Adipocyte (in vitro differentiated cells): ENCODE measurements at places on chromosomes 11 and 22.

DNA sequence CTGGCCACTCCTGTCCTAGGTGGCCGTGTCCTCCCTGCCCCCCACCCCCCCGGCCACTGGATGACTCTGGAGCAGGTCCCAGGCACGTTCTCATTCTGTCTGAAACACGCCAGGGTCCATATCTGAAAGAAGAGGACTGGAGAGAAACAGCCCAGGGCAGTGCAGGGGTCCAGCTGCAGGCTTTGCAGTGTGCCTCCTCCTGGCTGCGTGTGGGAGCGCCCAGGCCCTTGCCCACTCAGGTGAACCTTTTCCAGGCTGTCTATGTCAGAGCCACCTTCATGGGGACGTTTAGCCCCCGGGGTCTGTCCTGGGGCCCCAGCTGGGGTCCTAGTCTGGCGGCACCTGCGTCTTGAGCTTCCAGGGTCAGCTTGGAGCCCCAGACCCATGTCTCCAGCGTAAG is 15.6 kb downstream of the GRAMD4 start:
- DNase-seq, result no peak

DNA sequence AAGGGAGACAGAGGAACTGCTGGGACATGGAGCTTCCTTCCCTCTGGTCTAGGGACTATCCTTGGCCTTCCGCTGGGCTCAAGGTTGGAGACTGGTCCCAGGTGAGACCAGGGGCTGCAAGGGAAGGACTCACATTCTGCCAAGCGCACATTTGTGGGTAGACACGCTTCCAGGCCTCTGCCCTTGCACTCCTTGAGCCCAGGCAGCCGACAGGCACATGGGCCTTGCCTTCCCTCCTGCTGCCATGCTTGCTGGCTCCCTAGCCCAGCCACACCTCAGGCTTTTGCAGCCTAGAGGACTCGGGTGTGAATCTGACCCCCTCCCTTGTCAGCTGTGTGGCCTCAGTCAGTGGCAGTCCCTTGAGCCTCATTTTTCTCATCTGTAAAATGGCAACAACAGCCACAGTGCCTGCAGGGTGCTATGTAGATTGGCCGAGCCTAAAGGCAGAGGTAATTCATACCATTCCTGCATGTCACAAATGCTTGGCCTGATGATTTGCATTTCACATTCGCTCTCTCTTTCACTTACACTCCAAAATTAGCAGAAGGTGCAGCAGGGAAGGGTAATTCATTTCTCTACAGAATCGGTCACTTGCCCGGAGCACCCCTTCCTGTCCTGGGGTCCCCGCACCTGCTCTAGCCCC is 57.6 kb upstream of the NECTIN1 start:
- DNase-seq, result no peak

DNA sequence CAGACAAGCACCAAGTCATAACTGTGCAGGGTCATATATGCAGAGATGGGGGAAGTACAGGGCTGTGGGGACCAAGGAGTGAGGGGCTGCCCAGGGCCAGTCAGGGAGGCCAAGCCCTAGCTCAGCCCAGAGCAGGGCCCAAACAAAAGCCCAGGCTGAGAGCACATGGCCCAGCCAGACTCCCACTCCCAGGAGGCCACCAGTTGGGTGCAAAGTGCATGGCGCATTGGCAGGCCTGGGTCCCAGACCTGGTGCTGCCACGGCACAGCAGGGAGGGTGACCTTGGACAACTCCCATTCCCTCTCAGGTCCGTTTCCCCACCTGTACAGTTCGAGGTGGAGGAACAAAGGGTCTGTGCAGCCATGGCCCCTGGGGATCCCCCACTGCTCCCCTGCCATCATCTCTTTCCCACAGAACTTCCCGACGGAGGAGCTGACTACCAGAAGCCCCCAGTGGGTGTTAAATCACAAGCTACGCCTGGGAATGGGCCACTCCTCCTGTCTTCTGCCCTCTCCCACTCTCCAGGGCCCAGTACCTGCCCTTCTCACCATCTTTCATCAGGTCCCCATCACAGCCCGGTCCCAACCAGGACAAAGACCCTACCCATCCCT is 608 bp downstream of the NIPSNAP1 start:
- DNase-seq, result no peak

DNA sequence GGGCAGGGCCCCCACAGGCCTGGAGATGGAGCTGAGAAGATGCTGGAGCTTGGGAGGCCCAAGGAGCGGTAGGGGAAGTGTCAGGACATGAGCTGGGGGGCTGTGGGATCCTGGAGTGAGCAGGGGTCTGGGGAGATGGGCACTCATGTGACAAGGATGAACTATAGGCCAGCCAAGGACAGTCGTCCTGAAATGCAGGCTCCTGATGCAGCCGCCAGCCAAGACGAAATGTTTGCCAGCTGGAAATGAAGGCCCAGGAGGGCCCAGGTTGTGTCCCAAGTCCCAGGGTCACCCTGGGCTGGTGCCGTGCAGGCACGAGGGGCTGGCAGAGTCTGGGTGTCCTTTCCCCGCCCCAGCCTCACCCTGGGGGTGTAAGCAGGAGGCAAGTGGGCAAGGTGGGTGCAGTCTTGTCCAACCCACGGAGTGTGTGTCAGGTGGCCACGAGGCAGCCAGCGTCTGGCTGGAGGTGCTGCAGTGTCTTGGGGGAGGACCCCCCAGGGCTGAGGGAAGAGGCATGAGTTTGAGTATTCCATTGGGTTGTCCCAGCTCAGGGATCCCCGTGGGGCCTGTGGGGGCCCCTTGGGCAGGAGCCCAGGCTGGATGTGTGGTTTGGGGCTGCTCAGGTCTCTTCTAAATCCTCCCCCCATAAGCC is 21.4 kb downstream of the MRGPRG start:
- DNase-seq, result no peak

- no peak for DNase-seq
Measured at GRCh38 chr11:36155770-36156160, 133.5 kb downstream of the COMMD9 start.

GRCh38 chr11:17414317-17414737 is 25.9 kb upstream of the KCNJ11 start:
- no peak for DNase-seq

- DNase-seq, result no peak
Measured at GRCh38 chr11:35330156-35330889, 89.0 kb downstream of the SLC1A2 start.

GRCh38 chr11:47899801-47900200 is 51.7 kb upstream of the NUP160 start:
- no peak for DNase-seq

DNA sequence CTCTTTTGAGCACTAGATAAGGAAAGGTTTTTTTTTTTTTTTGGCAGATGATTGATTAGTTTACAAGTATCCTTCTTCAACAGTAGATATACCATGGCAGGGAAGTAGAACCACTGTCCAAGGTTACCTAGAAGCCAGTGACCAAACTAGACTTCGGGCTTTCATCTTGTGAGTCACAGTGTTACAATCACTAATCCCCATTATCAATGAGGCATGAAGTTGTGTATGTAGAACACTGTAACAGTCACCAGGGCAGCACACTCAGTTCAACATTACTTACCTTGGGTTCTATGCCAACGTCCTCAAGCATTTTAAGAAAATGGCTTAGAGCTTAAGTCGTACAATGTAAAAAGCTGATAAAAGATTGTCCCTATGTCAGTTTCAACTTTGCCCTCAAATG is 430.9 kb downstream of the ETS1 start:
- no peak for DNase-seq

DNA sequence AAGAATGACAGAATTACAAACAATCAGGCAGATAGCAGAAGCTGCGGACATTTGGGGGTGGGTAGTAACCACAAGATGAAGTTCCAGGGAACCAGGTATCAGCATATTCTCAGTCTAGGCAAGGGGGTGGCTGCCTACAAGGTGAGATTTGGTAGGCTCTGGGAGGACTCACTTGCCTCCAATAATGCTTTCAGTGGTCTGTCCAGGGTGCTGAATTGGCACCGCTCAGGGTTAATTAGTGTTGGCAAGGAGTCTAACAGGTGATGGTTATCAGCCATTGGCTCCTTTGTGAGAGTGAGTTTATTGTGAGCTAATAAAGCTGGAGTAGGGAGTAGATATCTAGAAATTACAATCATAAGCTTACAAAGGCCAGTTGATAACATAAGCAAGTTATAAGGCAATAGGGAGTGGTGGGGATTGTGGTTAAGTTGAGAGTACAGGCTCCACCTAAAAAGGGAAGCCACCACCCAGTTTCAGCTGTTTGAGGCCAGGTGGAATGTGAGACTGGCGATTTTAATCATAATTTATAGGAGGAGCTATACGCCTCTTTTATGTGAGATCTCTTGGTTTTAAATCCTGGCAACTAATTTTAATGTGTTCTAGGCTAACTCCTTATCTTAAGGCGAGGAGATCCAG is 320.5 kb downstream of the MIAT start:
- no peak for DNase-seq

- no peak for DNase-seq
Measured at GRCh38 chr11:3783611-3784010, 13.7 kb downstream of the NUP98 start.

GRCh38 chr11:832529-833113 is at the start of gene CD151:
Gene CD151, plus strand, starts transcription at chr11:832952. Its CDS starts 3,118 bp downstream, at chr11:836070.
- peak; percentile 87 for DNase-seq

GRCh38 chr22:36332623-36333332 is 55.0 kb downstream of the MYH9 start:
- DNase-seq, result no peak

DNA sequence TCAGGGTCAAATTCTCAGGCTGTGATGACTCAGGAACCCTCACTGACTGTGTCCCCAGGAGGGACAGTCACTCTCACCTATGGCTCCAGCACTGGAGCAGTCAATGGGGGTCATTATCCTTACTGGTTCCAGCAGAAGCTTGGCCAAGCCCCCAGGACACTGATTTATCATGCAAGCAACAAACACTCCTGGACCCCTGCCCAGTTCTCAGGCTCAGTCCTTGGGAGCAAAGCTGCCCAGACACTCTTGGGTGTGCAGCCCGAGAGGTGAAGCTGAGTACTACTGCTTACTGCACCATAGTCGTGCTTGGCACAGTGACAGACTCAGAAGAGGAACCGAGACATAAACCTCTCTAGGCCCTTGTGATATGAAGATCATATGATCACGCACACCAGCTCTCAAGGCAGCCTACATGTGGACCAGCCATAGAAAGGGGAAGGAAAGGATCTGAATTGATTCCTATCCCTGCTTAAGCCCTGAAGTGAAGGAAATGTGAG is 58.2 kb downstream of the ZNF280B start:
- DNase-seq, result no peak

GRCh38 chr22:22394591-22394990 is 114.0 kb downstream of the ZNF280B start:
- DNase-seq, result no peak

DNA sequence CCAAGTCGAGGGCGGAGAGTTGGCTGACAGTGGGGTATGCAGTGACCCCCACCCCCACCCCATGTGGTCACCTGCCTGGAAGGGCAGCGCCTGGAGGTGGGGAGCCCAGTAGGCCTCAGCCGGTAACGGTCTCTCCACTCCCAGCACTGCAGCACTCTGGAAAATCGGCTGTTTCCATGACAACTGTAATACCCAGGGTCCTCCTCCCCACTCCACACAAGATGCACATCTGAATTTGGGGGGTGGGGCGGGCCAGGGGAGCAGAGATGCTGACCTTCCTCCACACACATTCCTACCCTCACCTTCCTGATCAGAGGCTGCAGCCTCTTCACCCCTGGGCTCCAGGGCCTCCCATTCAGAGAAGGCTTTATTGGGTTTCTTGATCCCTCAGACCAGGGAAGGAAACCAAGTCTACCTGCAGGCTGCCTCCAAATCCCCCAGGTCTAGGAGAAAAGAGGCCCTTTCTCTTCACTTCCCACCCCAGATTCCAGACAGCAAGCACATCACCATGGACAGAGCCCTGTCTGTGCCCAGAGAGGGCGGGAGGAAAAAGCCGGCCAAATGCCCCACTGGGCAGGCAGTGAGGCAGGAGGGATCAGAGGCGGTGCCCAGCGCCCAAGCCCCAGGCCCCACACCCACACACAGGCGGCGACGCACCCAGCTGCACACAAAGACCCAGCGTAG is 46.5 kb downstream of the SLC22A12 start:
- peak; percentile 12 for DNase-seq

GRCh38 chr11:93732237-93732892 is 8.9 kb downstream of the TAF1D start:
- DNase-seq, result no peak

- DNase-seq, result no peak
Measured at GRCh38 chr22:25848954-25849353, 107.0 kb downstream of the MYO18B start.

- no peak for DNase-seq
Measured at GRCh38 chr11:626475-627307, at the start of gene SCT. Gene SCT, minus strand, starts transcription at chr11:627181. Its CDS starts 38 bp downstream, at chr11:627143.

GRCh38 chr11:57097149-57097548 is 84.6 kb upstream of the LRRC55 start:
- DNase-seq, result no peak

DNA sequence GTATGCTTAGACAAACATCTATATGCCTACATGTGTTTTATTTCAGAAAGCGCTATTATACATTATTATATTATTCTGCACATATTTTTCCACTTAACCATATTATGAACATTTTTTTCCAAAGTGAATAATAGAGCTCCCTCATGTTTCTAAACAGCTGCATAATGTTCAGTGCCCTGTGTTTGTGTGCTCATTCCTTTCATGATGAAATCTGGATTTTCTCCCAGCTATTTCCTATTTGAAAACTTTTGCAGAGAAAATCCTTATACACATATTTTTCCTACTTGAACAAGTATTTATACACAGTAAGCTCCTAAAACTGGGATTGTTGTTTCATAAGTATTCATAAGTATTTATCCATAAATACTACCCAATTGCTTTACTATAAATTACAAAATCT is 18.1 kb upstream of the RFPL2 start:
- DNase-seq, result peak; percentile 31

- DNase-seq, result no peak
Measured at GRCh38 chr11:118042796-118043195, 34.1 kb upstream of the TMPRSS4 start.

- DNase-seq, result no peak
Measured at GRCh38 chr11:103114836-103115235, 5.6 kb downstream of the DYNC2H1 start.

DNA sequence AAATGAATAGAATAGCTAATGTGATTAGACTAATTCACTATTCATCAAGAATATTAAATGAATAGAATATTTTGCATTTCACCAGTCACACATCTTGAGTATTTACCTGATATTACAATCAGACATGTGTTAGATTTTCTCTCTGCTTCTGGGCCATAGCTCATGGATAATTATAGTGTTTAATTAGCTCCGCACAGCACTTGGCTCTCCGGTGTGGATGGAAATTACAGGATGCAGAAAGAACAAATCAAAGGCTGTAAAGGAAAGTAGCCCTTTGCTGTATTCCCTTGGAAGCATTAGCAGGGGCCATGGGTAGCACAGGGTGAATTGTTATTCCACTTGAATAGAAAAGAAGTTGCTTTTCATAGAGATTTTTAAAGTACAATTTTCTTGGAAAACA is 320.3 kb upstream of the SORL1-AS1 start:
- DNase-seq, result no peak

DNA sequence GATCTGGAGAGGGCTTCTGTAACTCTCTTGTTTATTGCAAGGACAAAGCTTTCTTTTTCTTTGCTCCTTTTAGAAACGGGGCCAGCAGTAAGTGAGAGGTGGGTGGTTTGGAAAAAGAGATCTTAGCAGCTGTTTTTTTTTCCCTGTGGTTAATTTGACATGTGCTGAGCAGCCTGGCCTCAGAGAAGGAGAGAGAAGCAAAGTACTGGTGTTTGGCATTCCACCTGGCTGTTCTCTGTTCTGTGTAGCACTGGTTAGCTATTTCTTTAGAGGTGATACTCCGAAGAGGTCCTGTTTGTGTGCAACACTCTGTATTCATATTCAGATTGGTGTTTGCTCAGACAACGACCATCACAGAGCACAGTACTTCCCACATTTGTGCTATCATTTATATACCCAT is 80.8 kb upstream of the SORL1-AS1 start:
- DNase-seq, result no peak
